SK-MEL-5 (cell line): ENCODE measurements at places on chromosomes 1 and 21.
A peak's percentile ranks its signal among the peaks of the same experiment; 100 is the strongest.

- no peak for DNase-seq
Measured at GRCh38 chr1:54290506-54291184, 90.7 kb downstream of the MRPL37 start.

- peak; percentile 4 for DNase-seq
Measured at GRCh38 chr1:85465786-85466134, 801 bp upstream of the DDAH1 start.

- peak; percentile 73 for DNase-seq
Measured at GRCh38 chr1:224106568-224107281, 7.2 kb upstream of the FBXO28 start.

GRCh38 chr1:27342391-27342777 lies 562 bp downstream of the SYTL1 start:
- no peak for DNase-seq

DNA sequence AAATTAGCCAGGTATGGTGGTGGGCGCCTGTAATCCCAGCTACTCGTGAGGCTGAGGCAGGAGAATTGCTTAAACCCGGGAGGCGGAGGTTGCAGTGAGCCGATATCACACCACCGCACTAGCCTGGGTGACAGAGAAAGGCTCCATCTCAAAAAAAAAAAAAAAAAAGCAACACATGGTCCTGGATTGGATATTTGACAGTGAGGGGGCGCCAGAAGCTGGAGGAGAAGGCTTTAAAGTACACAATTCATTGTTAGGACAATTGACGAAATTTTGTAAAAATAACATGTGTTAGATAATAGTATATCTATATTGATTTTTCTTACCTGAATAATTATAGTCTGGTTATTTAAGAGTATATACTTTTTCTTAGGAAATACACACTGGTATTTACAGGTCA lies 50.2 kb upstream of the USP25 start:
- no peak for DNase-seq

DNA sequence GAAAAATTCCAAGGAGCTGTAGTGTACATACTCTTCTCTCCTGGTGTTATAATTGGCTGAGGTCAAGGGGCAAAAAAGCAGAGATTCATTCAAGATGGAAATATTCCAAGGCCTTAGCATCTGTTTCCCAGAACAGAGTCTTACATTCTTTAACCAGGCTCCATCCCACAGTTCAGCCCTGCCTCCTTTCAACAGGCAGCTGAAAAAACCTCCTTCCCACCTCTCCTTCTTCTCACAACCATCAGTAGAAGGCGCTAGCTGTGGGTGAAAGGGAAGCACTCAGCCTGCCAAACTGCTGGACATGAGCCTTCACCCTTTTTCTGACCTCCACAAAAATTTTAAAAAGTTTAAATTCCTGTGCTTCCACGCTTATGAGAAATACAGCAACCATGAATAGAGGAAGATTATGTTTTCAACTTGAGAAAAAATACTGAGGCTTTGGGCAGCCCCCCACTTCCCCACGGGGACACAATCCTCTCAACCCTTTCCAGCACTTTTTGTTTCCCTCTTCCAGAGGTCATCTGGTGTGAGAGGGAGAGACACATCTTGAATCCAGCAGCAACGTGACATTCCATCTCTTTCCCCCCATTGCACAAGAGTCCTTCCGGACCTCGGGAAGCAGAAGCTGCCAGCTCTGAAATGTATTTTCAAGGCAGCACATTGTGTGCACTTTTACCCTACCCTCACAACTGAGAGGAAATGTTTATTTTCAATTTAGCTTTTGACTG lies 43.2 kb upstream of the FMO2 start:
- DNase-seq = peak; percentile 26

DNA sequence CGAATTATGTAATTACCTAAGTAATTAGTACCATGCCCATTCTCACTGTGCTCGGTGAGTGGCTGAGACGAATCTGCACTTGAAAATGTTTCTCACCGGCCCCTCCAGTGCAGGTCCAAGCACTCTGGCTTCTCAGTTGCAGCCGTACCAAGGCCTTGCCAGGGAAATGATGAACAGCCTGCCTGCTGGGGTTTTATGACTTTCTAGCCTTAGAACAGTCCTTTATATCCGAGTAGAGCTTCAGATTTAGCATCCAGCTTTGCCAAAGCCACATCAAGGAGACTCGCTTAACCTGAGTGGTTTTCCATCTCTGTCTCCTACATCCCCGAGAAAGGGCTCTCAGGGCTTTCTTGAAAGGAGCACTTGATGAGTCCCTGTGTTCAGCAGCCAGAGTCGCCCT lies 83.4 kb downstream of the GREM2 start:
- no peak for DNase-seq

DNA sequence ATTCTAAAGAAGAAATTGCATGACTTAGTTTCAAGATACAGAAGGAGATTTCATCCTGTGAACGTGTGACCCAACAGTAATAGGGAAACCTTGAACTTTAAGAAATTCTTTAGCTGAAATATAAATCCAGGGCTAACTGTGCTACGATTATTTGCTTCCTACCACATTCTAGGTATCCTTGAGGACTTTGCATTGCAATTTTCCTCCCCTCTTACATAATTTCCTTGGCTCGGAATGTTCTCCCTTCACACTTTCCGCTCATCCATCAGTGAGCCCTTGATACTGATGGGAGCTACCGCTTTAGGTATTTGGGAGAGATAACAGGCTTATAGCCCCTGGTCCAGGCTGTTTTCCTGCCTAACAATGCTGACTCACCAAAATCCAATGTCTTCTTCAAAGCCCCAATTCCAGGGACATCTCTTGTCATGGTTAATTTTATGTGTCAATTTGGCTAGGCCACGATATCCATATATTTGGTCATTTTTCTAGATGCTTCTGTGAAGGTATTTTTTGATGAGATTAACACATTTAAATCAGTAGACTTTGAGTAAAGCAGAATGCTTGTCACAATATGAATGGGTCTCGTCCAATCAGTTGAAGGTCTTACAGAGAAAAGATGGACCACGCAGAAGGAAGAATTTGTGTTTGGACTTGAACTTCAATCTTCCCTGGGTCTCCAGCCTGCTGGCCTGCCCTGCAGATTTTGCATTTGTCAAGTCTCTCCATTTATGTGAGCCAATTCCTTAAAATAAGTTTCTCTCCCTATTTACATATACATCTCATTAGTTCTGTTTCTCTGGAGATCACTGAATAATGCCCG lies 121.2 kb downstream of the PTPN14 start:
- DNase-seq = no peak

GRCh38 chr1:56531624-56532349 lies 47.6 kb downstream of the PLPP3 start:
- DNase-seq = no peak

DNA sequence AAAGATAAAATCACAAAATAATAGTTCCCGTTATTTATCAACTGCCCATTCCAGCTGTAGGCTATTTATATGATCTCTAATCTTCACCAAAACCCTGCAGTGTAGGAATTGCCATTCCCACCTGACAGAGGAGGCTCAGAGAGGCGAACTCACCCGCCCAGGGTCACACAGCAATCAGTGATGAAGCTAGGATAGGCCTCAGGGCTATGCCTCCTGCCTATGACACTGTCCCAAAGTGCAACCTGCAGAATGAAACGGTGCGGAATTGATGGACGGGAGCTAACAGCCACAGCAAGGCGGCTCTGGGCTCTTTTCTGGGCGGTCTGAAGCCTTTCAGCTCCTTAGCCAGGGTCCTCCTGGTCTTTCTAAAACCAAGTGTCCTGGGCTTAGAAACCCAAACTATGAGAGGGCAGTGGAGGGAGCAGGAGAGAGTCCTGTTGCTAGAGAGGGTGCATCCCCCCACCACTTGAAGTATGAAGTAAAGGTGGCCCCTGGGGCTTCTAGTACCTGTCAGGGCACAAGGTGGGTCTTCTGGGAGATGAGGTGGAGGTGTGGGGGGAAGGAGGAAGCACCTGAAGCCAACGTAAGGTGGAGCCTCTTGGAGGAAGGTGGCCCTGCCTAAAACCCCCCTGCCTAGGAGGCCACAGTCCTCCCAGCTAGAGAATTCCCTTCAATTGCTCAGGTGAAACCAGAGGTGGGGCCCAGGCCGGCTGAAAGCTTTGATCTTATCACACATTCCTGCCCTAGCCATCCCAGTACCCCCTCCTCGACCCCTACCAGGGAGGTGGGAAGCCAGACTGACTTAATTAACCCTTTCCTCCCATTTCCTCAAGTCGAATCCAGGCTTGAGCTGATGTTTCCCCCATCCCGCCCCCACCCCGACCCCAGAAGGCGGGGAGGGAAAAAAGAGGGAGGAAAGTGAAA lies 14.8 kb downstream of the HSPG2 start:
- DNase-seq = no peak

DNA sequence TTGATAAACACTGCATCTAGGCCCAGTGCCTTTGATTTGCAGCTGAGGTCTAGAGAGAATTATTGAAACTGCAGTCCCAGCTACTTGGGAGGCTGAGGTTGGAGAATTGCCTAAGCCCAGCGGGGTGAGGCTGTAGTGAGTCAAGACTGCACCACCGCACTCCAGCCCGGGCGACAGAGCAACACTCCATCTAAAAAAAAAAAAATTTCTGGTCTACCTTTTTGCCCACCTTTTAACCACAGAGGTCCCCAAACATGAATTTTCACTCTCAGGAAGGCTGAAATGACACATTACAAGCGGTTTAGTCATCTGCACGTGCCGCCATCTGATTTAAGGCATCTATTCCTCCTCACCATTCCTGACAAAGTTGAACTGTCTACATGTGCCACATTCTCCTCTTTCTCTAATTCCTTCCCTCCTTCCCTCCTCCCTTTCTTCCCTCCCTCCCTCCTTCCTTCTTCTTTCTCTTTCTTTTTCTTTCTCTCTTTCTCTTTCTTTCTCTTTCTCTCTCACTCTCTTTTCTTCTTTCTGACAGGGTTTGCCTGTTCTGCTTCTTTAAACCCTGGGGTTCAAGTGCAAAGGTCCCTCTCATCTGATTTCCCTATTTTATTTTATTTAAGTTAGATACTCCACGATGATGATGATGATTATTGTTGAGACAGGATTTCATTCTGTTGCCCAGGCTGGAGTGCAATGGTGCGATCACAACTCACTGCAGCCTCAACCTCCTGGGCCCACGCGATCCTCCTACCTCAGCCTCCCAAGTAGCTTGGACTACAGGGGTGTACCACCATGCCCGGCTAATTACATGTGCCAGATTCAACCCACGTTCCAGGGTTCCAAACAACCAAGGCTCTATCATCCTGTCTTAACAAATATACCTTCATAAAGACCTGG lies 3.0 kb upstream of the SOD1 start:
- DNase-seq = no peak

- DNase-seq = no peak
Measured at GRCh38 chr1:9119745-9120144, 9.2 kb downstream of the GPR157 start.

DNA sequence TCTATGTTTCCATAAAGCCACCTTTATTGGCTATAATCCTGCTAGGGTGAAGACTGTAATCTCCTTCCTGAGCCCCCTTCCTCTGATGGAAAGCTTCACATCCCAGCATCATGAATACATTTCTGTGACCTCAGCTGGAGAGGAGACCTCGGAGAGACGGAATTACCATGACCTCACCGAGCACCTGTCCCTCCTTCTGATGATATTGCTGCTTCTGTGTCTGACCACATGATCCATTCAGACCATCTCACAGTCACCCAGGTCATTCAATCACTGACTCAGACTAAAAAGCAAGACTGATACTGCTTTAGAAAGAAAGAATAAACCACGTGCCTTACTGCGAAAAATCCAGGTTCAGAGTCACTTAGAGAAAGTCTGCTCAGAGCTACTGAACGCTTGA lies 8.8 kb downstream of the KCND3 start:
- no peak for DNase-seq

GRCh38 chr1:75985827-75986226 lies 53.6 kb upstream of the ASB17 start:
- no peak for DNase-seq

GRCh38 chr1:63590166-63590560 lies 3.0 kb upstream of the PGM1 start:
- no peak for DNase-seq

GRCh38 chr1:203180611-203181330 lies 5.1 kb upstream of the MYBPH start:
- DNase-seq = no peak

DNA sequence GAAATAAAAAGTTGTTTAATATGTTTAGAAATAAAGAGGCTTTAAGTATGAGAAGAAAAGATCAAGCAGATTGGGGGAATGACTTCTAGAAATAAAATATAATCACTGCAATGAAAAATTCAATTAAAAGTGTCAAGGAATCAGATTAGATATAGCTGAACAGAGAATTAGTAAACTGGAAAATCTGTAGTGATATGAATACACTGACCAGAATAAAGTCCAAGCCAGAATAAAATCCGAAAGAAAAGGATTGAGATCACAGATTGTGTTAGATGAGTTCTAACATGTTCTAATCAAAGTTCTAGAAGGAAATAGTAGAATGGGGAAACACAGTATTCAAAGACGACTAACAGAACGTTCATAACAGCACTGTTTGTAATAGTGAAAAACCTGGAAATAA lies 73.1 kb upstream of the C1orf105 start:
- DNase-seq = no peak

DNA sequence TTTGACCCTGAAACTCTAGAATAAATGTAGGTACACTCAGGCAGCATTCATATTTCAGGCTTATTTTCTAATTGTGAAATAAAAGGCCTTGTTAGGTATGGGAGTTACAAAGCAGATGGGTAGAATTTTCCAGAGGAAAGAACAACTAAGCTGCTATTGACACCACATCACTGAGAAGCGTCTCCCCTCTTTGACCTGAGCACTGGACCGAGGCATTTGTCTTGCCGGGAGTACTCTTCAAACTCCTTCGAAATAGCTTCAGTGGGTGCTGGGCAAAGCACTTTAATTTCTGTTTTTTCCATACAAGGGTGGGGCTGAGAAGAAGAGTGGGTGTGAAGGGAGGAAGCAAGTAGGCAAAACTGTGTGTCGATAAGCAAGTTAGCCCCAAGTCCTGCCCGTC lies 36.4 kb downstream of the ABCA4 start:
- no peak for DNase-seq

- DNase-seq = no peak
Measured at GRCh38 chr21:34971656-34972055, 77.4 kb downstream of the RUNX1 start.

GRCh38 chr1:86491171-86491950 lies 22.6 kb downstream of the CLCA1 start:
- no peak for DNase-seq

GRCh38 chr1:92356956-92357355 lies 58.1 kb downstream of the RPAP2 start:
- DNase-seq = no peak

GRCh38 chr1:223716302-223716862 lies 4.0 kb downstream of the CAPN2 start:
- no peak for DNase-seq

DNA sequence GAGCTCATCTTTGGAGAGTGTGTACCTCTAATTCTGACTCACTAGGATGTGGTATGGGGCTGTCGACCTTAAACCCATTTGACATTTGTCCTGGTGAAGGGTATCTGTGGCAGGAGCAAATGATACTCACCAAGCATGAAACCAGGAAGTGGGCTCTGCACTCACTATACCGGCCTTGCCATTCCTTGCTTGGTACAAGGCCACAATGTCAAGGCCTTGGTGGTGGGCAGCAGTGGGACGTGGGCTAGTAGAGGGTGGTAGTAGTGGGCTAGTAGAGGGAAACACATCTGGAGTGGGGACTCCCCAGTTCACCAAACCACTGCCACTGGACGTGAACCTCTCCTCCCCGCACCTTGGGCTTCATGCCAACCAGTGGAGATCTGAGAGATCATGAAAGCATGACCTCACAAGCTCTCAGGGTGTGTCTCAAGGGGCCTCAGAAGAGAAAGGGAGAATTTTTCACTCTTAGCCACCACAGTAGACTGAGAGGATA lies 11.5 kb downstream of the TNFSF4 start:
- DNase-seq = no peak

GRCh38 chr1:114033216-114033706 lies 54.0 kb downstream of the OLFML3 start:
- peak; percentile 42 for DNase-seq

- DNase-seq = peak; percentile 86
Measured at GRCh38 chr1:38046884-38047602, 450 bp upstream of the POU3F1 start.
